AG04450 (cell line): ENCODE measurements at places on chromosomes 11 and 22. TPM values are rescaled to one million over a fixed set of nuclear protein-coding genes. Genes with fewer than 3 reads are reported as not detected.

GRCh38 chr11:45412051-45412471 lies 125.9 kb upstream of the SYT13 start:
- no peak for DNase-seq

DNA sequence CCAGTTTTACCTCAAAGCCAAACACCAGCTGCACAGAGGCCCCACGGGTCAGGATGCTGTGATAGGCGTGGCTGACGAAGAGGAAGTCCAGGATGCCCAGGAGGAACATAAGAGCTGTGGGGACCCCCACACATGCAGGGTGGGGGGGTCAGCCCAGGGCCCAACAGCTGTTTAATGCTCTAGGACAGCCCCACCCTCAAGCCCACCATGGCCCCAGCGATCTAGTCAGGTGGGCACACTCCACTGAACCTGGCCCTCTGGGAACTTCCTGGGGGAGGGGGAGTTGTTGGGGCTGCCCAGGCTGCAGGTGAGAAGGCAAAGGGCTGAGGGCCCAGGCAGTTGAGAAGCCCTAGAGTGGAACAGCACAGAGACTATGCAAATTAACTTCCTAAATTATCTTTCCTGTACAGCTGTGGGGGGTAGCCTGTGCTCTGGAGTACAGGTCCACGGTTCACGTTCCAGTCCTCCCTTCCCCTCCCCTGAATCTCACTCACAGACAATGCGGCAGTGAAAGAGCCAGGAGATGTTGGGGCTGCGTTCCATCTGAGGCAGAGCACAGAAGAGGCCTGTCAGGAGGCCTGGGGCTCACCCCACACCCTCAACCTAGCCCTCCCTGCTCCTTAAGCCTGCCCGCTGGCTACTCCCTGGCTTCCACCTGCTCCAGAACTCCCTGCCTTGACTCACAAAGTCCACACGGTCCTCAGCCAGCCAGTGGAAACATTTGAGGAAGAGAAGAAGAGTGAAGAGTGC lies 1.9 kb downstream of the SYVN1 start:
- DNase-seq = no peak

DNA sequence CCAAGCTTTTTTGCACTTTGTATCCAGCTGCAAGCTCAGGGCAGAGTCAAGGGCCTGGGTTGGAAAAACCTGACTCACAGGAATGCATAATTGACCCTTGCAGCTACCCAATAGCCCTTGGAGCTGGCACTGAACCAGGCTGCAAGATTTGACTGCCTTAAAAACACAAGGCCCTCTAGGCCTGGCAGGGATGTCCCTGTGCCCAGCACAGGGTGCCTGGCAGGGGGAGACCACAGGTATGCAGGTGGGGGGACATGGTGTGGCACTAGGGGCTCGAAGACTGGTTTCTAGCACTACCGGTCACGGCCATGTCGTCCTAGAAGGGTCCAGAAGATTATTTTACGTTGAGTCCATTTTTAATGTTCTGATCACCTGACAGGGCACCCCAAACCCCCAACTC lies 30.2 kb downstream of the SBF1 start:
- peak; percentile 33 for DNase-seq

GRCh38 chr11:127383026-127383425 lies 382.5 kb upstream of the KIRREL3 start:
- DNase-seq = no peak

- no peak for DNase-seq
Measured at GRCh38 chr11:69001243-69002081, 11.6 kb downstream of the MRGPRF start.

- no peak for DNase-seq
Measured at GRCh38 chr11:70142221-70142875, 60.7 kb upstream of the FADD start.

TRIM49 gene
- polyA plus RNA-seq = not detected in 2 replicates

MRGPRF gene
- 28.6 and 34.4 TPM in 2 replicates for polyA plus RNA-seq

KIF18A gene
- polyA plus RNA-seq = 5.4 and 8.9 TPM in 2 replicates
